Right ventricle myocardium superior (tissue), 1 donor: ENCODE measurements at places on chromosomes 5 and 9. TPM values are rescaled to one million over a fixed set of nuclear protein-coding genes. Genes with fewer than 3 reads are reported as not detected.
A peak's percentile ranks its signal among the peaks of the same experiment; 100 is the strongest.

GRCh38 chr9:114484854-114485443 lies 20.3 kb downstream of the WHRN start:
- no peak for DNase-seq

Gene LCN10
- 7.7 TPM for total RNA-seq

Gene NME5
- 4.9 TPM for total RNA-seq

Gene WHRN
- 0.56 TPM for total RNA-seq

Gene SLC6A18
- total RNA-seq, result not detected

DNA sequence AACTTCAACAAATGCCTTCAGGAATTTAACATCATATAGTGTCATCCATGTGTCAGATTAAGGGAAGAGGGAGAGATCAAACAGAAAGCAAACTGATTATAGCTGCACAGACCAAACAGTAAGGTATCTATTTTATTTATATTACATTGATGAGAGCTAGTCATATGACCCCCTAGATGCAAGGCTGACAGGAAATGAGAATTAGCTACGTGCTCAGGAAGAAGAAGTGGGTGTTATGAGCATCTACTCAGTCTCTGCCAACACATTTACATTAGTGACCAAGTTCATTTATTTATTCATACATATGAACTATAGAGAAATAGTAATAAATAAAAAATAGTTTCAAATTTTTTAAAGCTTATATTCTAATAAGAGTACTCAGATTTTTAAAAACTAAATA lies 787.3 kb downstream of the KCTD16 start:
- no peak for DNase-seq

Gene BASP1
- 3.4 TPM for total RNA-seq

DNA sequence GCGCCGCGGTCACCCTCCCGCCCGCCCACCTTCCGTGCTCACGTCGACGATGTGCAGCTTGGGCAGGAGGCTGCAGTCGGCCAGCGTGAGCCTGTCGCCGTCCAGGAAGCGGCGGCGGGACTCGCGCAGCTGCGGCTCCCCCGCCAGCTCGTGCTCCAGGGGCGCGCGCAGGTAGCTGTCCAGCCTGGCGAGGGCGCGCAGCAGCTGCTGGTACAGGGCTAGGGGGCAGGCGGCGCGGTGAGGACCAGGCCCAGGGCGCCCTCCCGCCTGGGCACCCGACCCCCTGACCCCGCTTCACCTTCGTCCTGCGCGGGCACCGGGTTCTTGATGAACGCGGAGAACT lies 1.5 kb downstream of the CLIC3 start:
- no peak for DNase-seq

DNA sequence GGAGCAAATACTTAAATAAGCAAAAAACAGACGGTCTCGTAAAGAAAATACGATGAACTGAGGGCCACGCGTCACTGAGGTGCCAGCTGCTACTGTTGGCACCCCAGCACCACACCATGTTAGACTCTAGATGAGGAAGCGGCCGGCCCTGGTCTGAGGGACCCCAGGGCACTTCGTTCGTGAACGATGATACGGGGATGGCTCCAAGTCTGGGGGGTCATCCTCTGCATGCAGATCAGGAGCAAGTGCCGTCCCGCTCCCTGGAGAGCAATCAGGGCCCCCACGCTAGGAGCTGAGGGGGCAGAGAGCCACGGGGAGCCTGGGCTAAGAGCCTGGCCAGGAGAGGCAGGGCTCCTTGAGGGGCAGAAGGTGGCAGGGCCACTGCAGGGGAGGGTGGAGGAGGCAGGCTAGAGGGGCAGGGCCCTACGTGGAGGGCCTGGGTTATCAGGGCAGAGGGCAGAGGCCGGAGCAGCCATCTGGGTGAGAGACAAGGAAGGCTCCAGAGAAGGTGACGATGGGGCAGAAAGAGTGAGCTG lies 24.1 kb downstream of the SARDH start:
- peak; percentile 35 for DNase-seq

- DNase-seq, result no peak
These were observed 1203.4 kb upstream of the DMAC1 start for GRCh38 chr9:9002826-9003583.
